Right renal pelvis (tissue), 4 donors: ENCODE measurements at places on chromosomes 2 and 18. TPM values are rescaled to one million over a fixed set of nuclear protein-coding genes. Genes with fewer than 3 reads are reported as not detected.

- no peak for DNase-seq
Measured at GRCh38 chr2:228956701-228957474, 314.2 kb downstream of the PID1 start.

- no peak for DNase-seq
Measured at GRCh38 chr2:157055660-157056199, 201.8 kb upstream of the GALNT5 start.

DNA sequence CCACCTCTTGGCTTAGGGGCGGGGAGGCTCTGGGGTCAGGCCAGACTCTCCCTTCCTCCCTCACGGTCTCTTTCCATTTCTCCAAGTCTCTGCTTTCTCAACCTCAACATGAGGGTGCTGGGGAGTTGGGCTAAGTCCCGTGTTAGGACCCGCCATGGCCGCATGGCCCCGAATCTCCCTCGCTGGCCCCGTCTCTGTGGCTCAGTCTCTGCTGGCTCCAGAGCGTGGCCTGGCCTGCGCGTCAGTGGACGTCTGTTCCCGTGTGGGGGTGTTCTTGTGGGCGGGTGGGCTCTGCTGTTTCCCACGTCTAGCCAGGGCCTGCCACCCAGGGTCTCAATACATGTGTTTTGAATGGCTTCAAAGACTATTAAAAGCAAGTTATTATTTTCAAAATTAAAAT lies 12.4 kb downstream of the ALLC start:
- DNase-seq, result no peak

DNA sequence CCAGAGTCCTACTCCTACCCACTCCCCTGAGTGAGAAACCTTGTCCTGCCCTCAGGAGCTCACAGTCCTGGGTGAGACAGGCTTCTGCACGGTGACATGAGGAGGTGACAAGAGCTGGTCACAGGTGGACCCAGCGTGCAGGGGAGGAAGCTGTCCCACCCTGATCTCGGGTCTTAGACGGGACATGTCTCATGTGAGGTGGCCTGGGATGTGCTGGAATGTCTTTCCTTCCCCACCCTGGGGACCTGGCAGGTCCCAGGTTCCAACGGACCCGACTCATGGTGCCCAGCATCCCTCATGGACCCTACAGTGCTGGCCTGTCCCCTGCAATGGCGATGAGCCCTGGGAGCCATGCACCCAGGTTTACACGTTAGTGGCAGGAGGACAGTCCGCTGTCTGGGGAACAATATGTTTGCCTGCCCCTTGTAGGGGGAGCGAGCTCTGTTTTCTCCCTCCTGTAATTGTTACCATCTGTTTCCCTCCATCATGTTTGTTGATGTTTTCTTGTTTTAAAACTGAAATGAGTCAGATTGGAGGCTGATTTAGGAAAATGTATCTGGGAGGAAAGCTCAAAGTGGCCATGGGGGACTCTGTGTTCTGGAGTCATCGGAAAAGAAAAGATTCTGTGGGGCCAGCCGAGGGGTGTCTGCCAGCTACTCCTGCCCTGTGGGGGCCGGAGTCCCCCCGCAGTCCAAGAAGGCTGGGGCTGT lies 238.1 kb downstream of the KLHL29 start:
- no peak for DNase-seq

DNA sequence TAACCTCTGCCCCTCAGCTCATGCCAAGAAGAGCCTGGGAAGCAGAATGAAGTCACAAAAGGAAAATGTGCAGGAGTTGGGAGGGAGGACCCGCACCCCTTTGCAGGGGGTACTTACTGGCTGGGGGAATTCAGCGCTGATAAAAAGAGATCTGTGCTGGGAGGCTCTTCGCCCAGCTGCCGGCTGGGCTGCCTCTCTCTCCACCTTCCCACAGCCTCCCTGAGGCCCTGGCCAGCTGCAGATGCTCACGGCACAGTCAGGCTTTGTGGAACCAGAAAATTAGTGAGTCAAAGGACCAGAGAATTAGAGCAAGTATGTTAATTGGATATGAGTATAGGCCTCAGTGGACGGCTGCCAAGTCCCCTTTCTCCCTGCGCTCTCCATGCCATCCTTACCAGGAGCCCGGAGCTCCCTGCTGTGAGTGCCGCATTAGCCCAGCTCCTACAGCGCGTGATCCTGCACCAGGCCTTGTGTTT lies 181.7 kb upstream of the SH3BP4 start:
- no peak for DNase-seq

DNA sequence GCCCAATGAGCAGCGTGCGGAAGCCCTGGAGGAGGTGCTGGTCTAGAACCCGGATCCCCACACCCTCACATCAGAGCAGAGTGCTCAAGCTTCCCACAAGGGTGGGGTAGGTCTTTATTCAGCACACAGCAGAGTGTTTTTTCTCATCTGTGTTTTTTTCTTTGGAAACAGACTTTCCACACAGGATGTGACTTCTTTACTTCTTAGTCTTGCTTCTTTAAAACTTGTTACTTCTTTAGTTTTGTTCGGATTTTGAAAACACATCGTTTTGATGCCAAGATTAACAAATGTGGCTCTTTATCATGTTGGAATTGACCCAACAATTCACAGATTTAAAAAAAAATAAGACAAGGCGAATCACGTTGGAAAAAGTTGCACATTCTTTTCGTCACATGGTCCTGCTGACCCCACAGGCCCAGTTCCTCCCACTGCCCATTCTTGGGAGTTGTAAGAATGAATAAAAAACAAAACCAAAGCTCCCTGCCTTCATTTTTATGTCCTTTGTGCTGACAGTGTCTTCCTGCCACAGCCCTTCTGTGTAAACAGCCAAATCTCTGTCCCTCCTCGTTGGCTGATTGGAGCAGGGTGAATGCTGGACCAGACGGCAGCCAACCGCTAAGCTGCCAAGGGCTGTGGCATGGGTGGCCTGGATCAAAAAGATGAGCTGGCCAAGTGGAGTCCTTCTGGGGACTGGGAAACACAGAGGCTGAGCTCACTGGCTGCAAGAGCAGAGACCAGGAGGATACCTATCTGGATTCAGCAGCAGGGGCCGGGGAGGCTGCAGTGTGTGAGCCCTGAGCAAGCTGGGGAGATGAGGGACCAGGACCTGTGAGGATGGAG lies 81.6 kb downstream of the TWIST2 start:
- DNase-seq, result peak; percentile 55

DNA sequence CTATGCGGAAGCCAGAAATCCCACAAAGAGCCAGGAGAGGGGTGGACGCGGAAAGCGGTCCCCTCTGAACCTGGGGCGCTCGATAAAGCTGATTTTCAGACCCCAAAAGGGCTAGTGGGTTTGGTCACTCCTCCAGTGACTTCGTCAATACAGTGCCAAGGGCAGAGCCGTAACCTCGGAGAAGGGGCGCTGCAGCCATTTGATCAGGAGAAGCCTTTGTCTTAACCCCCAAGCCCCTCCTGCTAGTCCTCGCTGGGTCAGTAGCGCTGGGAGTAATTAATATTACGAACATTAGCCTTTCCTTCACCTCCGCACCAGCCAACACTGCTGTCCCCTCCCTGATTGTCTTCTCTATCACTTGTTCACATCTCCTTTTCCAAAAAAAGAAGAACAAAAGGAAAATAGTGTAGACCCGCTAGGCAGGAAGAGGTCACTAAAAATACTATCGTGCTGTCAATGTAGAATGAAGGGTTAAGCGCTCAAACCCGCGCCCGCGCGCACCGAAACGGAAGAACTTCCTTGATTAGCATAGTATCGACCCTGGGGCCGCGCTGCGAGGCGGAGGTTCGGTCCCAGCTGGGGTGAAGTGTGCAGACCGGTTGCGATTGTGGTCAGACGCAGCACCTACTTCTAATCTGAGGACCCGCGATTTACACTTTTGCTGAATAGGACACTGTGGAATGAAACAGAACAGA lies 63.2 kb upstream of the MAPRE2 start:
- DNase-seq, result no peak

DNA sequence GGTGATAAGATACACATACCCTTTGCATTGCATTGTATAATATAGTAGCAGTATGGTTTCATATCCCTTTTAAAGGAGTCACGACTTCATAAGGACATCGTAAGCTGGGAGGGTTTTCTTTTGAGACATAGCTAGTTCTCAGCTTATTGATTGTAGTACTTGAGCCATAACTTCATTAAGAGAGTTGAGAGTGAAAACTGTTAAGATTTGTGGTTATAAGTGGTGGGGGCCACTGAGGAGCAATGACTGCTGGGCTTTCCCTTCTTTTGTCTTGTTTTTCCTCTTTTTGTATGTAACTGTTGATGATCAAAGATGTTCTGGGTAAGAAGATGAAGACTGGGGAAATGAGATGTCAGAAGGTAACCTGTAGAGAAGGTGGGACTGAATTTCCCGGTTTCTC lies 11.0 kb downstream of the EIF5B start:
- DNase-seq, result no peak

DNA sequence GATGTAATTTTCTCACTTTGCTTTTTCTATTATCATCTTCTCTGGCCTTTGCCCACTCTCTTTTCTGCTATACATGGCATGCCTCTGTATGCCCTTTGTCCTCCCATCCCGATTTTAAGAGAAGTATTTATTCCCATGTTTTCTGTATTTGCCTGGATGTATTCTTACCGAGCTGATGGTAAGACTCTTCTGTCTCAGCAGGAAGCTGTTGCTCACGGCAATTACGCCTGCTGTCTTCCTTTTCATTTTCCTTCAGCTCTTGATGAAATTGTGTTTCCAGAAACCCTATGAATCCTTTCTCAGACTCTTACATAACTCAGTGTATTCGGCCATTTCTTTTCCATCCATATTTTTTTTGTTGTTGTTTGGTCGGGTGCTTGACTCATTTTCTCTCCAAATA lies 121.6 kb downstream of the SP3 start:
- DNase-seq, result no peak

DNA sequence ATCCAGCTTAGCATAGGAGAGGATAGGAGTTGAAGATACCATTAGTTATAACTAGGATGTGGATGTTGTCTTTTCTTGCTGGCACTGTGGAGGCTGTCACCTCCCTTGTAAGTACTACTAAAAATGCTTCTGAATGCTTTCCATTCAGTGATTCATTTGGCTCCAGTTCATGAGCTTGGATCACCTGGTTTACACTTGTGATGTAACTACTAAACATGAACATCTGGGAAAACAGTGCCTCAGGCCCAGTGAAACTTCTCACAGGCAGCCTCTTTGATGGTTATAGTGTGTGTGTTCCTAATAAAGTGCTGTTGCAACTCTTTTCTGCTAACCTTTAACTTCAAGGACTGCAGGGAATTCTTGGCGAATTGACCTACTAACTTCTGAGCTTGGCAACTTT lies 13.0 kb upstream of the SLC9A2 start:
- DNase-seq, result no peak

- DNase-seq, result no peak
Measured at GRCh38 chr2:172113617-172114016, 10.9 kb upstream of the DLX2 start.

- no peak for DNase-seq
Measured at GRCh38 chr18:44473394-44474066, 207.2 kb upstream of the SETBP1 start.

GRCh38 chr2:42951263-42951938 lies 159.0 kb upstream of the HAAO start:
- no peak for DNase-seq

DNA sequence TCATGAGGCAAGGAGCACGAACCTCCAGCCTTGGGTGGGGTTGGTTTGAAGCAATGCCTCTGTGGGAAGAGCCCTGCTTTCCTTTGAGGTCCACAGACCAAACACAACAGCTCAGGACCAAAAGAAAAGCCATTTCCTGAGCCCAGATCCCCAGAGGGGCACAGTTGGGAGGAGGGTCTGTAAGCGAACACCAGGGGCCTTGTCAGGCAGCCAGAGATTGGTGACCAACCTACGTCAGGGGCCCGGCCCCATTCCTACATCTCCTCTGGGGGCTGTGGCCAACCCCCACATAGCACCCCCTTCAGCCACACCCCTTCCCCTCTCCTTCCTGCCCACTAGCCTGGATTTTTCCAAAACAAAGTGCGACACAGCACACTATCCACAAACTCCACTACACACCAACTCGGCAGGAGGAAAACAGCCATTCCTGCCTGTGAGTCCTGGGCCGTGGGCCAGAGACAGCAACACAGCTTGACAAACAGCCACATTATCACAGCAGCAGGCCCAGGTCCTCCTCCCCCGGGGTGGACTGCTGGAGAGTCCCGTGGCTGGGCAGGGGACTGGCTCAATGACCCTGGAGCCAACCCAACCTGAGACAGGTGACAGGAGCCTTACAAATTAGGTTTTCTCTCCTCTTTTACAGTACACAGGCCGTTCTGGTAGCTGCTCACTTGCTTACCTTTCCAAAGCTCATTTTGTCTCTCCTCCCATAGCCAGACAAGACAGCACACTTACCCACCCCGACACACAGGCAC lies 98.8 kb downstream of the TNS1 start:
- no peak for DNase-seq

DNA sequence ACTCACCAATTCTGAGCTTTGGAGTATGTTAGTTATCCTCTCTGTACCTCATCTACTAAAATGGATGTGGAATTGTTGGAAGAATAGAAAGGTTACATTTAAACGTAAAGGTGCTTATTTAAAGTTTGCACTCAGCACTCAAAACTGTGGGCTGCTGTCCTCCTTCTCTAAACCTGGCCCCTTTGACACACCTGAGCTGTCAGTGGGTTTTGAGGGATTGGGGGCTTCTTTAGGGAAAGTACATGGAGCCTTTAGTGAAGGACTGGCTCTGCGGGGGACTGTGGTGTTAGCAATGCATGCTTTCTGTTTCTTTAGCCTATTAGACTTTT lies 47.2 kb downstream of the TET3 start:
- no peak for DNase-seq

DNA sequence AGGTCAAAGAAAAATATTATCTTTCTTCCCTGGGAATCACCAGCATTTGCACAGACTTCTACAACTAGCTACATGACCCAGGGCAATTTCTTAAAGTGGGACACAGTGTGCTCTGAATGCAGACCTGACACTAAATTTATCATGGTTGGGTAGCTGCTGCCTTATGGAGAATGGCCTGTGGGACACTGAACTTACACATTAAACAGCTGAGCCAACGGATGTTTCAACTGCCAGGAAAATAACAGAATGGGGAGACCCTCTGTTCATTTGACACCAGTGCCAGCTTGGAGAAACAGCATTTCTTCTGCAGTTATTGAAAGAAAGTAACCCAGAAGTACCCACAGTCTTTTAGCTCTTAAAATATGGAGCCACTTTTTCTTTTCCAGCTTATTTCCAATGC lies 54.1 kb downstream of the SLC8A1 start:
- DNase-seq, result no peak

DNA sequence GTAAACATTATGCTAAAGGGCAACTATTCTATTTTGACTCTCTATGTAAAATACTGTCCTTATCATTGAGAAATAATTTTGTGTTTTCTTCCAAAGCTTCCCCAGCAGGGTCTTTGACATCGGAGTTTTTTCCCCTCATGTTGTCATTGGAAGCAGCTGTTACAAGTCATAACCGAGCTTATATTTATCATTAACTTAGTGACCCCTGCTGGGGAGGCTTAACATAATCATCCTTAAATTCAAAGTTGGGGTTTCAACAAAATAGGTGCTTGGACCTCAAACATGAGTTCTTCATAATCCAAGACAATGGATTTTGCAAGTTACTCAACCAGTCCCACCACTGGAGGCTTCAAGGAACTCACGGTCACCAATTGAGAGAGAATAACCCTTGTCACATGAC lies 330.9 kb downstream of the DCC start:
- DNase-seq, result no peak

GRCh38 chr2:230267556-230267955 lies 42.0 kb downstream of the SP140 start:
- DNase-seq, result no peak

- no peak for DNase-seq
Measured at GRCh38 chr2:145741181-145741580, 1221.3 kb upstream of the ZEB2 start.

GNAL gene
- polyA plus RNA-seq, result 4.1 TPM

ACVR1C gene
- 0.14 TPM for polyA plus RNA-seq

ITPRIPL1 gene
- polyA plus RNA-seq, result 5.3 TPM

ADRA2B gene
- 4.2 TPM for polyA plus RNA-seq
